Adrenal gland (tissue), 19 donors: ENCODE measurements at places on chromosomes 6 and 20. TPM values are rescaled to one million over a fixed set of nuclear protein-coding genes. Genes with fewer than 3 reads are reported as not detected.

- no peak overlapping the region for H3K27ac ChIP-seq
- no peaks in the 10 kb centered on the region for H3K27me3 ChIP-seq
- H3K36me3 ChIP-seq, result no peaks in the 10 kb centered on the region
- DNase-seq, result no peak
These were observed 18.0 kb upstream of the DSE start for GRCh38 chr6:116352515-116353471.

GRCh38 chr6:28969129-28969528 is 36.0 kb downstream of the ZNF311 start:
- no peak overlapping the region for H3K4me3 ChIP-seq
- H3K4me1 ChIP-seq, result no peaks in the 10 kb centered on the region
- no peak overlapping the region for H3K27ac ChIP-seq
- DNase-seq, result no peak
- H3K36me3 ChIP-seq, result no peaks in the 10 kb centered on the region

DNA sequence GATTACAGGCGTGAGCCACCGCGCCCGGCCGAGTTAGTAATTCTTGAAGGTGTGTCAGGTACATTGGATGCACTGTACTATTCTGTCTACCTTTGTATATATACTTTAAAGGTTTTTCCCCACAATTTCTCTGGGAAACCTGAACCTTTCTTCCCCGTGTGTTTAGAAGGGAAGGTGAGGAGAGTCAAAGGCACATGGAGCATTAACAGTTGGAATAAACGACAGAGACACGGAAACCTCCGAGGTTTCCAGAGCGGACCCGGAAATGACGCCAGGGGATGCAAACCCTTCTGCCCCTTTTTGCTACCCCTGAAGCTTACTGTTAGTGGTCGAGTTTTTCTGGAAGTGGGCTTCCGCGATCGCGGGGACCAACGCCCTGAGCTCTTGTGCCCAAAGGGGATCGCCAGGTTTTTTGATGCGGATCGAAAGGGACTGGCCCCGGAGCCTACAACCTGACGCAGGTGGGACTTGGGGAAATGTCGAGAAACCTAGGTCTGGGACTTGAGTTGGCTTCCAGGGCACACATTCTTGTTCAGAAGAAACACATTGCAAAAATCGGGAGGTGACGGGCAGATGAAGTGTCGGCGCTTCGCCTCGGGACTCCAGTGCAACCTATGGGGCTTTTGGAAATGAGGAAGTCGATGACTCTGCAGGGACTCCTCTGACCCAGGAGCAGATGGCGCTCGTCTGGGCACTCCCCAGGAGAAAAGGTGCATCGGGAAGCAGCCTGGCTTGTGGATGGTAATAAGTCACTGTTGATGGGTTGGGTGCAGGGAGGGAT is 218.2 kb downstream of the OR2B2 start:
- H3K36me3 ChIP-seq, result no peaks in the 10 kb centered on the region
- no peak overlapping the region for H3K27ac ChIP-seq
- peaks cover 14% of the 10 kb centered on the region for H3K27me3 ChIP-seq
- no peak for DNase-seq

GRCh38 chr6:166516251-166516884 is 70.1 kb downstream of the RAMACL start:
- no peak overlapping the region for H3K4me3 ChIP-seq
- H3K27me3 ChIP-seq, result no peaks in the 10 kb centered on the region
- H3K4me1 ChIP-seq, result no peaks in the 10 kb centered on the region

- no peak overlapping the region for H3K4me3 ChIP-seq
- no peaks in the 10 kb centered on the region for H3K36me3 ChIP-seq
- no peaks in the 10 kb centered on the region for H3K27me3 ChIP-seq
- no peaks in the 10 kb centered on the region for H3K4me1 ChIP-seq
- DNase-seq, result no peak
These were observed 152.4 kb upstream of the MAN1A1 start for GRCh38 chr6:119501798-119502483.

DNA sequence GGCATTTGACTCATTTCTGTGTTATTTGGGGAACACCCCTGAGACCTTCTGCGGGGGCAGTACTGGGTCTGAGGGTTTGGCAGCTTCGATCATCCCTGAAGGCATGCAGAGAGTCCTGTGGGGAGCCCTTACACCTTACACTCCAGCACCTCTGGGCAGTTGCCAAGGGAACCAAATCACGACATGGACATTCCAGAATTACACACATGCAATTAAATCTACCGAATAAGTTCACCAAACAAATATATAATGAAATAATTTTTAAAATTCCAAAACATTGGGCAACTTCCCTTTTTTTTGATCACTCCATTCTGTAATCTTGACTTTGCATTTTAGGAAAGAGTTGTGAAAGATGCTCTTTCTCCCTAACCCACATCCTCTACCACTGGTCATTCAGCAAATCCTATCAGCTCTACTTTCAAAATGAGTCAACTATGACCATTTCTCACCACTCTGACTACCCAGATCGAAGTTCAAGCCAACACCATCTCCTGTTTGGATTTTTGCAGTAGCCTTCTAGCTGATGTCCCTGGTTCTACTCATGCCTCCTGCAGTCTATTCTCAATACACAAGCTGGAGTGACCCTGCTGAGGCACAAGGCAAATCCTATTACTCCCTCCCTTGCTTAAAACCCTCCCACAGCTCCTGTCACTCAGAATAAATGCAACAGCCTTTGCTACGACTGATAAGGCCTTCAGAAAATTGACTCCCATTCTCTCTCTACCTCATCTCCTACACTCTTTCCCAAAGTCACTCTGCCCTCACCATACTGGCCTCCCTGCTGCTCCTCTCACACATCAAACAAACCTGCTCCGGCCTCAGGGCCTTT is 533.3 kb downstream of the HACE1 start:
- H3K27ac ChIP-seq, result no peak overlapping the region
- H3K4me1 ChIP-seq, result no peaks in the 10 kb centered on the region
- DNase-seq, result no peak
- H3K4me3 ChIP-seq, result no peak overlapping the region

DNA sequence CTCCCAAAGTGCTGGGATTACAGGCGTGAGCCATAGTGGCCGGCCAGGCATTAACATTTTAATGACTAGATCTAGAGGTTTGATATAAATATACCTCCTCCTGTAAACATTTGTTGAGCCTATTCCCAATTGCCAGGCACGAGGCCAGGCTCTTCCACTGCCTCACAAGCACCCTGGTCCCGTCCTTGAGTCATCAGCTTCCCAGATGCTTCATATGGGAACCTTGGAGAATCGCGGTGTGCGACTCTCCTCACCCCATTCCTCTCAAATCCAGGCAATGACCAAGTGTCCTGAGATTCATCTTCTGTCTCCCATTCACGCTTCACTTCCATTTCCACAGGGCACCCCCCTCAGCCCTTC is 35.9 kb upstream of the PIM1 start:
- H3K4me3 ChIP-seq, result no peak overlapping the region
- H3K27ac ChIP-seq, result no peak overlapping the region
- peaks cover 13% of the 10 kb centered on the region for H3K4me1 ChIP-seq
- H3K27me3 ChIP-seq, result no peaks in the 10 kb centered on the region
- peak; percentile 39 for DNase-seq

DNA sequence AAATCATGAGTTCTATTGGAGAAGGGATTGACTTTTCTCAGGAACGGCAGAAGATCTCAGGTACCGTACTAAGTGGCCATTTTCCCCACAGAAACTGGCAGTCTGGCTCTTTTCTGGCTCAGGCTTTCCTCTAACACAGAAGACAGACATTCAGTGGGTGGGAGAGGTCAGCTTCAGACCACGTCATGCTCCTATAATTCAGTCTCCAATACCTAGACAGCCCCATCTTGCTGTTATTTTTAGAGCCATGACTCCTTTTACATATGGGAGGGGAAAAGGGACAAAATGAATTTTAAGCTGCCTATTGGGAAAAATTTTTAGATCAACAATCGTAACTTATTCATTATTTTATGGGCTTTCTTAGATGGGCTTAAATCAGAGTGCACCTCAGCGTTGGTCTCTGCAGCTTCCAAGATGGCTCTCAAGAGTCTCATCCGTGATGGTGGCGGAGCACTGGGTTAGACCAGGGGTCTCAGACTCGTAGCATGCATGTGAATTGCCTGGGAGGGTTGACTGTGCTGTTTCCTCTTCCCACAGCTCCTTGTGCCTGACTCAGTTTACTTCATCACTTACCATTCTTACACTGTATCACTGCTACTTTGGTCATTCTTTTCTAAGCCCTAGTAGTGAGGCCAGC is 86.9 kb downstream of the TCP11 start:
- peaks cover 14% of the 10 kb centered on the region for H3K4me1 ChIP-seq
- no peaks in the 10 kb centered on the region for H3K27me3 ChIP-seq
- no peak overlapping the region for H3K4me3 ChIP-seq
- peaks cover 53% of the 10 kb centered on the region for H3K36me3 ChIP-seq
- no peak overlapping the region for H3K27ac ChIP-seq
- DNase-seq, result no peak

DNA sequence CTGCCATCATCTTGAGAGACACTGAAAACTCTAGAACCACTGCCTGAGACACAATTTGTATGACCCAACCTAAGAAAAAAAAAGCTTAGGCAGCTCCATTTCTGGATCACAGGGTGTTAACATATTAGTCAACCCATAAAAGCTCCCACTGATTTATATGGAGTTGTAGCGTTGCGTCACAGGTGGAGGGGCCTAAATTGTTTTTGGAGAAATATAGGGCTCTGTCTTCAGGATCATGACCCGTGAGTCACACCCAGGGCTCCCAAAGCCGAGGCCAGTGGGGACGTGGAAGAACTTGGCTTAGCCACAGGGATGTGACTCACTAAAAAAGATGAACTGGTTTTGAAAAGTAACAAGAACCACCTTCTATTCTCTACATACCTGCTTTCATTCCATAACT is 116.5 kb upstream of the BMP2 start:
- H3K27me3 ChIP-seq, result no peaks in the 10 kb centered on the region
- H3K27ac ChIP-seq, result no peak overlapping the region
- H3K4me3 ChIP-seq, result no peak overlapping the region
- peak; percentile 90 for DNase-seq

DNA sequence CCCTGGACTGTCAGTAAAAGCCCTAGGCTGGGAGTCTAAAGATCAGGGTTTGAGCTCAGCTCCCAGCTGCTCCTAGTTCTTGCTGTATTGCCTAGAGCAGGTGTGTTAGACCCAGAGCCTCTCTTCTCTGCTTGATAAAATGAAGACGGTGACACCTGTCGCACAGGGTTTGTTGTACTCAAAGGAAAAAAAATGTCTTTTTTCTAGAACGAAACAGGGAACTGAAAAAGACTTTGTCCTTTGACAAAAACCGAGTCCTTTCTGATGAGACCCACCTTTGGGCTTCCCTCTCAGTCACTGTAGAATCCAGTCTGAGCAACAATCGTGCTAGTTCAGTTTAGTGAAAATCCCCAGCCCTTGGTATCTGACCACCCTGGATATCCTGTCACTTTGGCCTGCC is 102.1 kb upstream of the LAMP5 start:
- no peak overlapping the region for H3K27ac ChIP-seq
- H3K27me3 ChIP-seq, result no peaks in the 10 kb centered on the region
- no peaks in the 10 kb centered on the region for H3K4me1 ChIP-seq
- no peak for DNase-seq
- H3K36me3 ChIP-seq, result no peaks in the 10 kb centered on the region

GRCh38 chr6:158629367-158630221 is 14.9 kb downstream of the DYNLT1 start:
- no peak overlapping the region for H3K27ac ChIP-seq
- peaks cover 32% of the 10 kb centered on the region for H3K36me3 ChIP-seq
- H3K4me3 ChIP-seq, result no peak overlapping the region

DNA sequence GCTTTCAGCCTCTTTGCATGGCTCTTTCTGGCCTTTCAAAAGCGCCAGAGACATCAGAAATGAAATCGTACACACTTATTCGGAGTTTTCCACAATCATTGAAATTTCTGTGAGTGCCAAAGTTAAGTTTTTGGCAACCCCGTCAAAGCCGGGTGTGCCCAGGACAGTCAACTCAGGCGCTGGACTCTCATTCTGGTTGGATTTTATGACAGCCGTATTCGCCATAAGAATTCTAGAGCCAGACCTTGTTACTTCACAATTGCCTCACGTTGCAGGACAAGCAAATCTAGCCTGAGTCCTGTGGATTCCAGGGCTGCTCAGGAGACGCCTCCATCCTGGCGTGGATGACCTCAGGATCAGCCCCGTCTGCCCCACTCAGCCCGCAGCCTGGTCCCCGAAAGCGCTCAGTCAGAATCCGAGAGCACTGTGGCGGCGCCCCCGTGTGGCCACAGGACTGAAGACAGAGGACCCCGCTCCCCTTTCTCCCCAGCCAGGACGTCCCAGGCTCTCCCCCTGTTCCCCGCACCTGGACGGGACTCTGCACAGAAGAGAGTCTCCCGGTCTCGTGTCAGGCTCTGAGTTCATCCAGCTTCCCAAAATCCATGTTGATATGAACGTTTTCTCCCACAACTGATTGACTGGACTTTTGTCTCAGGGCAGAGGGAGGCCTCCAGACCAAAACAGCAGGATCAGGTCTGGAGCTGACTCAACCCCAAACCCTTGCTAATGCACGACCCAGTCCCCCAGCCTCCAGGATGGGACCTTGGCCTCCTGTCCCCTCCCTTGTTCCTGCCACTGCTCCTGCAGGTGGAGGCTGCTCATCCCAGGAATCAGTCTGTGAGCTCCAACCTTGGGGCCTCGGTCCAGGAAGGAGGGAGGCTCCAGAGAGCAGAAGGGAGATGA is 38.2 kb downstream of the MICA start:
- no peaks in the 10 kb centered on the region for H3K36me3 ChIP-seq
- DNase-seq, result peak; percentile 89
- no peak overlapping the region for H3K4me3 ChIP-seq
- H3K27me3 ChIP-seq, result no peaks in the 10 kb centered on the region
- H3K27ac ChIP-seq, result no peak overlapping the region
- no peaks in the 10 kb centered on the region for H3K4me1 ChIP-seq

DNA sequence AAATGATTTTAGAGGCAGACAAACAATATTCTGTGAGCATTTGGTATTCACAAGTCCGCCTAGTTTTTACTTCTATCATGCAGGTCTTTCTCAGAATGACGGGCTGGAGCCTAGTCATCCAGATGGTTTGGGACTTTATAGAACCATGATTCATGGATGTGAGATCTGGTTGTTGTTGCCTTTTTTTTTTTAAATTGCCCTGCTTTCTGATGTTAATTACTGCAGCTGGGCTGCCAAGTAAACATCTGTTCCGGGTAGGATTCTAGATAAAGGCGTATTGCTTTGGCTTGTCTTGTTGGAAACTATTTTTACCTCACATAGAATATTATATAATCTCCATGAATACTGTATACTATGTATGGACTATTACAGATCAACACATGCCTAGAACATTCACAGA is 58.1 kb downstream of the RNF217 start:
- peaks cover 12% of the 10 kb centered on the region for H3K4me1 ChIP-seq
- H3K4me3 ChIP-seq, result no peak overlapping the region
- no peak for DNase-seq
- no peaks in the 10 kb centered on the region for H3K27me3 ChIP-seq
- no peaks in the 10 kb centered on the region for H3K36me3 ChIP-seq
- no peak overlapping the region for H3K27ac ChIP-seq

Gene KCNK15
- total RNA-seq, result 4.2 TPM

Gene HSPA1L
- 0.79 TPM for total RNA-seq

Gene OR2B3
- not detected for total RNA-seq

Gene CTAGE9
- not detected for total RNA-seq

Gene TGM3
- 0.14 TPM for total RNA-seq
